ENCODE measurements at places on chromosomes 3 and 15. TPM values are rescaled to one million over a fixed set of nuclear protein-coding genes. Genes with fewer than 3 reads are reported as not detected.

Gene GOLGA8T
- 1.5 TPM for total RNA-seq

Gene SLC12A1
- 1.0 TPM for total RNA-seq

Gene DPPA4
- 734 TPM for total RNA-seq

Gene CYP19A1
- total RNA-seq = not detected

Gene CILP
- not detected for total RNA-seq

Gene CGNL1
- total RNA-seq = 72.7 TPM

GRCh38 chr15:93317772-93318171 lies 228.8 kb upstream of the RGMA start:
- no peaks in the 10 kb centered on the region for H3K27me3 ChIP-seq
- no peak overlapping the region for H3K4me3 ChIP-seq
- DNase-seq = no peak

- DNase-seq = no peak
- H3K27ac ChIP-seq = no peak overlapping the region
- no peak overlapping the region for H3K4me3 ChIP-seq
- no peaks in the 10 kb centered on the region for H3K36me3 ChIP-seq
- no peaks in the 10 kb centered on the region for H3K27me3 ChIP-seq
Observed at GRCh38 chr3:12352253-12352652, 63.4 kb downstream of the PPARG start.

GRCh38 chr3:18526667-18527066 lies 101.5 kb upstream of the SATB1 start:
- no peaks in the 10 kb centered on the region for H3K36me3 ChIP-seq
- no peak overlapping the region for H3K4me3 ChIP-seq
- DNase-seq = no peak
- H3K27ac ChIP-seq = no peak overlapping the region
- no peaks in the 10 kb centered on the region for H3K27me3 ChIP-seq

GRCh38 chr3:134150476-134150875 lies 100.2 kb downstream of the RYK start:
- no peaks in the 10 kb centered on the region for H3K4me1 ChIP-seq
- no peak overlapping the region for H3K27ac ChIP-seq
- no peak for DNase-seq

GRCh38 chr15:43086551-43086950 lies 19.3 kb downstream of the UBR1 start:
- no peaks in the 10 kb centered on the region for H3K27me3 ChIP-seq
- no peak overlapping the region for H3K27ac ChIP-seq
- H3K36me3 ChIP-seq = peaks cover 12% of the 10 kb centered on the region
- no peak for DNase-seq
- no peaks in the 10 kb centered on the region for H3K4me1 ChIP-seq
- no peak overlapping the region for H3K4me3 ChIP-seq

- DNase-seq = peak; percentile 6
- no peaks in the 10 kb centered on the region for H3K4me1 ChIP-seq
- no peak overlapping the region for H3K4me3 ChIP-seq
- no peak overlapping the region for H3K27ac ChIP-seq
Observed at GRCh38 chr3:185997130-185997529, 59.3 kb upstream of the TRA2B start.

Measured in H1 (cell line).